NCI-H1436 (cell line): ENCODE measurements at places on chromosomes 4 and X.

- DNase-seq = no peak
Measured at GRCh38 chrX:12469296-12469695, 321.9 kb upstream of the PRPS2 start.

DNA sequence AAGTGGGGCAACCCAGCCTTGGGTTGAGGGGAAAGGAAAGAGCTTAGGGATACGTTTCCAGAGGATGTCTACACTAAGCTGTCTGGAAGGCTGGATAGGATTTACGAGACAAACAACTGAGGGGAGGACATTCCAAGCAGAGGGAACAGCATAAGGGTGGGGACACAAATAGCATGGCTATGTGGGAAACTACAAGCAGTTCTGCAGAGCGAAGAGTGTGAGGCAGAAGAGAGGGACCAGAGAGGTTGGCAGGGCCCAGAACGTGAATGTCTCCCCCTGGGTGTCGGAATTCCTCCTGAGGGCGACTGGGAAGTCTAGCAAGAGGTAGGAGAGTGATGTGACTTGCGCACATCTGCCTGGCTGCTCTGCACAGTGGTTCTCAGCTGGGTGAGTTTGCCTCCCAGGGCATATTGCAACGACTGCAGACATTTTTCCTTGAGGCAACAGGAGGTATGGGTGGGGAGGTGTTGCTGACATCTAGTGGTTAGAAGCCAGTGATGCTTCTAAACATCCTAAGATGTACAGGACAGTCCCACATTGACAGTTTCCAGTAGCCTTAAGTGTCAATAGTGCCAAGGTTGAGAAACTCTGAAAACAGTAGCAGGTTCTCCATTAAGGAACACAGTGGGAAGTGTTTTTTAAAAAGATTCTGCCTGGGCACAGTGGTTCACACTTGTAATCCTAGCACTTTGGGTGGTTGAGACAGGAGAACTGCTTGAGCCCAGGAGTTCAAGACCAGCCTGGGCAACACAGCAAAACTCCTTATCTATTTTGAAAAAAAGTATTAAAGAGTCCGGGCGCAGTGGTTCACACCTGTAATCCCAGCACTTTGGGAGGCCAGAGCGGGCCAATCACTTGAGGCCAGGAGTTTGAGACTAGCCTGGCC is 9.2 kb downstream of the NDUFA1 start:
- peak; percentile 57 for DNase-seq

DNA sequence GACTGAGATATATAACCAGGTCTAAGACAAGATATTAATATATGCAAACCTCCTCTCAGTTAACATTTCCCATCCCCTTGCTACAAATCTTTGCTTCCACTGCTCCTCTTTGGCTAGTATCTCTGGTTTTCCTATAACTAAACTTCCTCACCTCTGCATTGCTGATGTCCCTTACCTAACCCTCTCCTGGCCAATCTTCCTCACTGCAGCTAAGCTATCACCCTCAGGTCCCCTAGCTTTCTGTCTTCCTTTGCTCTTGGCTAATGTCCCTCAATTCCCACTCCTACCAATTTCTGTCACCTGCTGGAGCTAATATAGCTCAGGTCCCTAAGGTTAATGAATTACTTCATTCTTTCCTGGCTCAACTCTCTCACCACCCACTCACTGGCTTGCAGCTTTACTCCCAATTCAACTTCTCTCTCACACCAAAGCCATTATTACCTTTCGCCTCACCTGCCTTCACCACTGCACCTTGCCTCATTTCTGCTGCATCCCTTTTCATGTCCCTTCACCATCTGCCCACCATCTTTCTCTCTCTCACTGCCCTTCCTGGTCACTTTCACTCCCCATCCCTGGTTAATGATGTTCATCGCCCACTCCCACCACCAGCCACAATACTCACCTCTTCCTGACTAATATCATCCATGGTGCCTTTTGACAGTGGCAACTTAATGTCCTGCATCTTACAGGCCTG is 26.7 kb downstream of the SMC1A start:
- DNase-seq = no peak

- no peak for DNase-seq
Measured at GRCh38 chrX:47264483-47265173, 31.8 kb downstream of the USP11 start.

DNA sequence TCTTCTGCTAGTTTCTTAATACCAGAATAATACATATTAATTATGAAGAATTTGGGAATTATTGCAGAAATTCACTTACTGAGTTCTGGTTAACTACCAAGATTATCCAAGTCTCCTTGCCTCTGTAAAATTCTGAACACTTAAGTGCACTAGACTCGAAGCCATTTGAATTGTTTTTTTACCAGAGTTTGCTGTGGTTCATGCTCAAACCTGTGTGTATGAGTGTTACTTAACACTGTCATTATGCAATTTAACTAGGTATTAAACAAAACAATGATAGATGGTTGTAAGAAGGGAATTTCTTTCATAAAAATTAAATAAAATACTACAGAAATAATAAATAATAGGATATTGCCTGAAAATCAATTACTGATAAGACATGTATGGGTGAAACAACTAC is 145.6 kb upstream of the FAT4 start:
- no peak for DNase-seq

DNA sequence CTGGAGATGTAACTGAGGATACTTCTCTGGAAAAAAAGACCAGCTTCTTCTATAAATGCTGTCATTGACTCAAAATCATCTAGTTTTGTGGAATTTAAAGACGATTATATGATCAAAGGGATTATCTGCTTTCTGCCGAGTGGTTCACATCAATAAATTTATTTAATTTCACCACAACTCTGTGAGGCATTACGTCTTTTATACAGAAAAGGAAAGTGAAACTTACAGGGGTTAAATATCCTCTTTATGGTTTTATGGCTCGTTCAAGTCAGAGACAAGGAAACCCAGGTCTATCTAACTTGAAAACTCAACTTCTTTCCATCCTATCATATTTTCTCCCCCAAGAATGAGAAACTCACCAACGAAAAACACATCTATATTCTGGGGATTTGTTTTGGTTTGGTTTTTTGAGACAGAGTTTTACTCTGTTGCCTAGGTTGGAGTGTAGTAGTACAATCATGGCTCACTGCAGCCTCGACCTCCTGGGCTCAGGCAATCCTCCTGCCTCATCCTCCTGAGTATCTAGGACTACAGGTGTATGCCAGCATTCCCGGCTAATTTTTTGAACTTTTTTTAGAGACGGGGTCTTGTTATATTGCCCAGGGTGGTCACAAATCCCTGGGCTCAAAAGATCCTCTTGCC is 377.9 kb upstream of the EMCN start:
- no peak for DNase-seq
